ENCODE measurements at places on chromosomes 2 and 18.

GRCh38 chr18:11986061-11986460 lies 4.8 kb downstream of the IMPA2 start:
- DNase-seq = no peak

GRCh38 chr2:38866773-38867443 lies 8.8 kb downstream of the DHX57 start:
- no peak for DNase-seq

- no peak for DNase-seq
These were observed 72.1 kb downstream of the NRP2 start for GRCh38 chr2:205754285-205754923.

DNA sequence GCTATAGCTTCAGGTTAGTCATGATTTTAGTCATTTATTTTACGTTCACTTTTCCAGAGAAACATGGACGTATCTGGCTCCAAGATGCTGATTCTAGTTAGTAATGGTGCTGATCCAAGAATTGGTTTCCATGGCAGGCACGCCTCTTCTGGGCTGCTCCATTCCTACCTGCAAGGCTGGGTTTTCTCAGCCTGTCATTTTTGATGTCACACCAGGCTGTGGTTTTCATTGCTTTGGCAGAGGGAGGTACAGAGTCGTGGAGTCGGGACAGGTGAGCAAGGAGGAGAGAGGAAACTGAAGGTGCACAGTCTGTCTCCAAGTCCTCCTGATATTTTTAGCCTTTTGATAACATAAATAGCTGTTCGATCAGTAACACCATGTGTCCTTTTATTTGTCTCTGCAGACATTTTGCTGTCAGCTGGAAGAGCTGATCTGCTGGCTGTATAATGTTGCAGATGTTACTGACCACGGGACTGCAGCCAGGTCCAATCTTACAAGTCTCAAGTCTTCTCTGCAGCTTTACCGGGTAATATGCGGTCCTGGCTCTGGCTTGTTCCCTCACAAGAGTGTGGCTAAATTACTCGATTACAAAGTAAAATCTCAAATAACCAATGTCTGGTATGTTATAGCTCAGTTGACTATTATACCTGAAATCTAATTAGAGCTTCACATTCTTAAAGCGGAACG lies 17.8 kb downstream of the CEP68 start:
- no peak for DNase-seq

- peak; percentile 13 for DNase-seq
These were observed 536.1 kb upstream of the RAB6C start for GRCh38 chr2:129443235-129443864.

GRCh38 chr2:159444754-159445153 lies 158.3 kb upstream of the WDSUB1 start:
- no peak for DNase-seq

- DNase-seq = no peak
These were observed 86.3 kb downstream of the NDUFA10 start for GRCh38 chr2:239938651-239939486.

DNA sequence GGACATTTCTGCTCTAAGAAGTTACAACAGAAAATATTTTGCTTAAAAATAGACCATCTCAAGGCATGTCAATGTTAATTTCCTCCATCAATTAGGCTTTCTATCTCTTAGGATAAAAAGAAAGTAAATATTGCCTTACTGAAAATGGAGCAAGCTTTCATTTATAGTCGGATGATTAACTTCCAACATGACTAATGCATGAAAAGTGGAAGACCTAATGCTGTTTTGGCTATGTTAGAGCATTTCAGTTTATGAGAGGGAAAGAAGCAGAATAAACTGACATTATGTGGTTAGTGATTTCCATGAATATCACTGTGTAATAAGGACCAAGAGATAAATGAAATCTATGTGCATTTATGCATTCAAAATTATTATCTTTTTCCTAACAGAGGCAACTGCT lies 475.2 kb upstream of the UBE2E3 start:
- DNase-seq = no peak

DNA sequence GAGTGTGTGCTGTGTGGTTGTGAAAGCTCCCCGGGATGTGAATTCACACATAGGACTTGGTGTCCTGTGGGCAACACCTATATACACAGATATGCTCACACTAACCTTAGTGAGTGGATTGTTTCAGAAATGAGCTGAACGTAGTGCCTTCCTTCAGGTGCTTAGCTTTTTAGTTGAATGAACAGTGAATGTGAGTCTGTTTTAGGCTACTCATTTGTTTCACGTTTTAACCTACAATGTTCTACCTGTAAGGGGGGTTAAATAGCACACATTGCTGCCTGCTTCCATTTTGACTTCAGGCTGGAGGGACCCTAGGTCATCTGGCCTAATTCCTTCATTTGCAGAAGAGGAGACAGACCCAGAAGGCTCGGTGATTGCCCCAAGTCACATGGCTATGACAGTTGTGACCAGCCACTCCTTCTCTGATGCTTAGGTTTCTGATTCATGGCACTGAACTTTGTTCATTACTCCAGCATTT lies 1.0 kb downstream of the PLEK start:
- DNase-seq = peak; percentile 26

GRCh38 chr2:184906160-184906559 lies 307.8 kb downstream of the ZNF804A start:
- DNase-seq = no peak

- DNase-seq = no peak
These were observed 29.0 kb upstream of the CFAP36 start for GRCh38 chr2:55490554-55490953.

DNA sequence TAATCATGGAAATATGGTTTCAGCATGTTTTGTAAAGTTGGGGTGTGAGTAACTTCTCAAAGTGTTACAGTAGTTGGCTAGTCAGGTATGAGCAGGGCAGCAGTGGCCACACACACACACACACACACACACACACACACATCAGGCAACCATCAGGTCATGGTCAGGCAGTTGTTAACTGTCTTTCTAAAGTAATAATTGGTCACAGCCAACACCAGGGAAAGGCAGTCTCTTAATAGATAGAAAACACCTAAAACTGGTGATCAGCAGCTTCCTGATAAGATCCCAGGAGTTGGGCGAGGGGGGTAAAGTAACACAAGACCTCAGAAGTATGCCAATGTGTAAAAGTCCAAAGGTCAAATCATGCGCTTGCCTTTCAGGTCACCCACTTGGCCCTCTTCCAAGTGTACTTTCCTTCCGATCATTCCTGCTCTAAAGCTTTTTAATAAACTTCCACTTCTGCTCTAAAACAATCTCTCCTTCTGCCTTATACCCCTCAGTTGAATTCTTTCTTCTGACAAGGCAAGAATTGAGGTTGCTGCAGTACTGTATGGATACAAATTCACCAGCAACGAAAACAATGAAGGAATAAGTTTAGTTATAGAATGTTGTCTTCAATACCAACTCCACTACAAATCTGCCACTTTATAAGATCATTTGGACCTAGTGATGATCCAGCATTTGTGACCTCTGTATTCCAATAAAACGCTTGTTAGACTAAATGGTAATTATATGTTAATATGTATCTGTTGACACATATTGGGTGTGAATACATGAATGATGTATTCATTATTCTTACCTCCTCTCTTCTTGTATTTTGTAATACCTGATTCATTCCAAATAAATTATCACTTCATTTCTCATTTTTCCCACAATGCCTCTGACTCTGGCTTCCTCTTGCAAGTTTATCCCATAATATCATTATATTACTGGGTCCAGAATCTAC lies 254.3 kb downstream of the METTL4 start:
- no peak for DNase-seq
